Cortex of kidney (tissue), 1 donor: ENCODE measurements at places on chromosomes 2 and 18.

GRCh38 chr2:151908204-151908882 is 80.1 kb upstream of the ARL5A start:
- no peak for DNase-seq

GRCh38 chr2:29405707-29406106 is 290.5 kb downstream of the CLIP4 start:
- DNase-seq: no peak

DNA sequence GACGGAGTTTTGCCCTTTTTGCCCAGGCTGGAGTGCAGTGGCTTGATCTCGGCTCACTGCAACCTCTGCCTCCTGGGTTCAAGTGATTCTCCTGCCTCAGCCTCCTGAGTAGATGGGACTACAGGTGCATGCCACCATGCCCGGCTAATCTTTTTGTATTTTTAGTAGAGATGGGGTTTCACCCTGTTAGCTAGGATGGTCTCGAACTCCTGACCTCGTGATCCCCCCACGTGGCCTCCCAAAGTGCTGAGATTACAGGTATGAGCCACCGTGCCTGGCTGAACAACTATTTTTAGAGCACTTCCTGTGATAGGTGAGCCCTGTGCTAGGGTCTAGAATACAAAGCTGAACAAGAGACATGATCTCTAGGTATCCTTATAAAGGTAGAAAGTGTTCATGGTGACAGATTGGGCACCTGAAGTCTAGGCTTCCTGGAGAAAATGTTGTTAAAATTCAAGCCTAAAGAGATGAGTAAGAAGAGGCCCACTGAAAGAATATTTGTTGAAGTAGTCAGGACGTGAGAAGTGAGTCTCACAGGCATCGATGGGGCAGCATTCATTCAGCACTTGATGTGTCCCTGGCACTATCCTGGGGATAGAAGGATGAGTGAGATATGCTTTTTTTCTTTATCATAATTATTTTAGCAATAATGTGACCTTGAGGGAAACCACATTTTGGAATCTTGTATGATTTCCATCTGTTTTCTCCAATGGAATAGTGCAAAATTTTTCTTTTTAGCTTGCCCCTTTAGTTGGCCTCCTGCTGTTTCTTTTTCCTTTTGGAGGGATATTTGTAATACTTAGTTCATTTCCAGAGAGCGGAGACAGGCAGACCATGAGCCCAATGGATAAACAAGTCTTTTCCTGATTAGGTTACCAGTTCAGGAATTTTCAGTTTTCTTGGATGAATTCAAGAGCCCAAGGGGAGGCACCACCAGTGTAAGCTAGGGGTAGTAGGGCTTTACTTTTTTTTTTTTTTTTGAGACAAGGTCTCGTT is 5.1 kb downstream of the ZNF236 start:
- DNase-seq: no peak

DNA sequence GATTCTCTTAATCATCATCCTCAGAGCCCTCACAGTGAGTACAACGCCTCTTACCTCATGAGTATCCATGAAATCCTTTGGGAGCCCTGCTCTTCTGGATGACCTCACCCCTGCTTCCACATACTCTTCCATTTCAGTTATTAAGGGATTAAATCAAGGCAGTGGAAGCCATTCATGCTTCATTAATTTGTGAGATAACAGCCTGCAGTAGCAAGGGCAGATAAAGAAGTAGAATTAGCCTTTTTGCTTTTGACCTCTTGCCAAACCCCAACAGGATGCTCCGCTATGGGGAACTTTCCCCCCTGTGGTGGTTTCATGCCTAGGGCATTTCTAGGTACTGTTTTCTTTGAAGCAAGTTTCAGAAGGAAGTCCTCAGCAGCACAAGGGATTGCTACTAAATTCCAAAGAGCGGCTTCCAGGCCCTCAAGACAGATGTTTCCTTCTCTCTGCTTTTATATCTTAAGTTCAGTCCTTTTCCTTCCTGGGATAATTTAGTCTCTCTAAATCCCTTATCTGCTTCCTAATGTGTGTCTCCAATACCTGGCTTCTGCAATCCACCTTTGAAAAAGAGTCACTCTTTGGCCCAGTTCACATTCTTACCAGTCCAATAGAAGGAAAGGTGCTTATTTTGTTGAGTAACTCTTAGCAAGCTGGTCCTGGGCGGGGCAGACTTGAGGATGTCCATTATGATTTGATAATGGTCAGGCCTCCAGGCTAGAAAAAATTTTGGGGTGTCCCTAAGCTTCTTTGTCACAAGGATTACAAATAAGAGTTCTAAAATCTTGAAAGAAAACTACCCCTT is 76.9 kb downstream of the MYO1B start:
- DNase-seq: no peak

DNA sequence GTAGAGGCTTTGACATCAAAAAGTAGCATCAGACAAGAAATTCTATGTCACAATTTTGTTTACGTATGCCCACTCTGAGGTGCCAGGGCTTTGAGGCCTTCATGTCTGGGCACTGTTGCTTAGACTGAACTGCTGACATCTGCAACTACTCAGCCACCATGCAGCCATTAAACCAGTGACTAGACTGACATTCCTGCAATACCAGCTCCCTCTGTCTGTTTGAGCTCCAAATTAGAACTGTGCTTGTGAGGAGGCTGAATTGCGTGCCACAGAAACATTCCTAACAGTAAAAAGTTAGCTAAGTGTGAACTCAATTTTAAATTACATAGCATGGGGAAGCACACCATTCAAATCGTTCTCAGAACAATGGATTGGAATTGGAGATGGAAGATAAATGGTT is 163.2 kb downstream of the INSIG2 start:
- no peak for DNase-seq

GRCh38 chr18:47251289-47252120 is at the start of gene SKOR2:
Gene SKOR2, minus strand, starts transcription at chr18:47251660. Its CDS starts 2,477 bp downstream, at chr18:47249183.
- DNase-seq: no peak

GRCh38 chr18:45871431-45872084 is 46.1 kb downstream of the SIGLEC15 start:
- DNase-seq: no peak

DNA sequence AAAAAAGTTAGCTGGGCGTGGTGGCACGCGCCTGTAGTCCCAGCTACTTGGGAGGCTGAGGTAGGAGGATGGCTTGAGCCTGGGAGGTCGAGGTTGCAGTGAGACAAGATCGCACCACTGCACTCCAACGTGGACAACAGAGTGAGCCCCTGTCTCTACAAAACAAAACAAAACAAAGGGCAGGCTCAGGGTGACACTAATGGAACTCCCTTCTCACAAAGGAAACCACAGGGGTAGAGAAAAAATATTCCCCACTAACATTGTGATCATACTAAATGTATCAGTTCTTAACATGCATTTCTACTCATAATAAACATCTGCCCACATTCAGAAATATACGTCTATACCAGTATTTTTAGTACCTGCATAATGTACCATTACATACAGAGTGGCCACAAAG is 21.1 kb downstream of the STAM2 start:
- DNase-seq: no peak

DNA sequence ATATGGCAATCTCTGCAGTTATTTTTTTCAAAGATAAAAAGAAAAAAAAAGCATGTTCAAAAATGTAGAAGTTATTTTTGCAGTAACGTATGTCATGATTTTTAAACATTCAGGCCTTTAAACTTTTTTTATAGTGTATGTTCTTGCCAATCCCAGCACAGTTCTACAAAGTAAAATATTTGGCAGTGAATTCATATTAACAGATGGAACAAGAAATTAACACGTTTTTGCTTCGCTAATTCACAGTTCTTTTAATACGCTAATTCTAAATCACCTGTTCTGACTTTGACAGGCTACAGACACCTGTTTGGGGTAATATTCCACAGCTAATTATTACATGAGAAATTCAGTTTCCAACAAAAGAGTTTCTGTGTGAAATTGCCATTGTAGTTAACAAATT is 183.2 kb downstream of the ARHGAP15 start:
- no peak for DNase-seq

GRCh38 chr2:86446060-86446459 is 4.9 kb downstream of the KDM3A start:
- no peak for DNase-seq

DNA sequence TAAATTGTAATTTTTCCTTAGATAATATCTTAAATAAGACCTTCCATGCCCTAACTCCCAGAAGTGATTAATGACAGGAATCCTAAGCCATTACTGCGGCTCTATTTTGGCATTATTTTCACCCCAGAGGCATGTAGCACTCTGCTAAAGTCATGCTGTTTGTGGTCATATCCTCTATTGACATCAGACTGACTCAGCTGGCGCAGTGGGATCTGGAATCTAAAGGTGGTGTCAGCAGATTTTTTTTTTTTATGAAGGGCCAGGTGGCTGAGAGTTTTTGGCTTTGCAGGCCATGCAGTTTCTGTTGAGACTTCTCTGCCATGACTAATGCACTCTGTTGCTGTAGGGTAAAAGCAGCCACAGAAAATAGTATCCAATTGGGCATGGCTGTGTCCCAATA is 64.1 kb upstream of the ACVR1C start:
- DNase-seq: no peak

- no peak for DNase-seq
These were observed 79.9 kb downstream of the ALK start for GRCh38 chr2:29841386-29842004.

- no peak for DNase-seq
These were observed 169.5 kb upstream of the AGAP1 start for GRCh38 chr2:235324324-235324723.

GRCh38 chr2:212958757-212959295 is 192.6 kb downstream of the IKZF2 start:
- DNase-seq: no peak

GRCh38 chr18:76801567-76802505 is 20.5 kb upstream of the ZNF236 start:
- DNase-seq: no peak

DNA sequence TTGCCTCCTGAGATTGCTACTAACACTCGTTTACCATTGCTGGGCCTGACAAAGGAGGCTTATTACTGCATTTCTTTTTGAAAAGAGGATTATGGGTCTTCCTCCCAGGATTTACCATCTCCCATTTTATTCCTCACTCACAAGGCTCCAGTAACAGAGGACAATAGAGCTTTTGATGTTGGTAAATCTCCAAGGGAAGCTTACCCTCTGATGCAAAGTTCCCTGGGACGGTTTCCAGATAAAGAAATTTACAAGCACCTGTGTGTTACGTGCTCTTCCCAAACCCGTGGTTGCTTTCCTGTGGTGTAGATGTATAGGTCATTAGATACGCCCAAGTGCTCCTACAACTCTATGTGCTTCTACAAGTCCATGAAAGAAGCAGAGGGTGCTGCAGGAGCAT is 17.1 kb downstream of the VSNL1 start:
- no peak for DNase-seq

- DNase-seq: no peak
These were observed 106.3 kb downstream of the TRIM43 start for GRCh38 chr2:95698146-95698545.

DNA sequence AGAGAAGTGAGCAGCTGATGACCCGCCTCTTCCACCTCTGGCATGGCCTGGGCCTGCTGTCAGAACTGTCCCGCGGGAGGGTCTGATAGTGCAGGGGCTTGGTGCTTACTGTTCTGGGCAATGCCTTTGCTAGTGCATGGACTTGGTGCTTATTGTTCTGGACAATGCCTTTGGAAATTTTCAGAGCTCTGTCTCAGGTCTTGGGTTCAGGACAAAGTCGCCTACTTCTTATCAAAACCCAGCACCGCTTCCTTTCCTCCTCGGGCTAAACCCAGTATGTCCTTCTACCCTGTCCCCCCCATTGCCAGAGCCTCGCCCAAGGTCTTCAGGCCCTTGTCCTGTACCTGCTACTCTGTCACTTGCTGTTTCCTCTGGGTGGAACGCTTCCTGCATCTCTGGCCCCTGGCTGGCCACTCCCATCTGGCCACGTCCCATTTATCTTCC is 149.6 kb downstream of the ACKR3 start:
- no peak for DNase-seq

- no peak for DNase-seq
These were observed 142.0 kb upstream of the GAREM1 start for GRCh38 chr18:32612651-32613050.

- no peak for DNase-seq
These were observed 75.8 kb downstream of the CCDC148 start for GRCh38 chr2:158380746-158381145.

DNA sequence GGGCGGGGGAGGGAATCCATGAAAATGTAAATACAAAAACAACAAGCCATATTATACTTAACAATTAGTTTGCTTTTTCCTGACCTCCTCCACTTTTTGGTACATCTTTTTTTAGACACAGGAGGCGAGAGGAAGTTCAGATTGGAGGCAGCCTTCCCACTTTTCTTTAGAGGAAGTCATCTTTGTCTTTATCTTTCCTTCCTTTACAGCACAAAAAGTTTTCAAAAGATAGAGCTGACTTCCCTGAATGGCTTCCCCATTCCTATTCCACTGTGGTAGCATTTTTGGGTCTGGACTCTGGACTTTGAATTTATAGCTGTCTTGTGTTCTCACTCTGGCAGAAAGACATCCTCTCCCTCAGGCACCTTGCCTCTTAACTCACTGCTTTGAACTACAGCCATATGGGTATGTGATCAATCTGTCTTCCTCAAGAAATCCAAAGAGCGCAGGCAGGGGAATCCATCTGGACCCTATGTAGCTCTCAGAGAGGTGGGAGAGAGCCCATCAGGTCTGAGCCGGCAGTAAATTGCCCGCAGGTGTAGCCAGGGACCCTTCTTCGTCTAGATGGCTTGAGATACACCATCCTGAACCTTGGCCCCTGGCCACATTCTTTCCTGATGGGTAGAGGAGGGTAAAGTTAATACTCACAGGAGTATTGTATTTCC is 101.9 kb downstream of the AQP4 start:
- DNase-seq: no peak

DNA sequence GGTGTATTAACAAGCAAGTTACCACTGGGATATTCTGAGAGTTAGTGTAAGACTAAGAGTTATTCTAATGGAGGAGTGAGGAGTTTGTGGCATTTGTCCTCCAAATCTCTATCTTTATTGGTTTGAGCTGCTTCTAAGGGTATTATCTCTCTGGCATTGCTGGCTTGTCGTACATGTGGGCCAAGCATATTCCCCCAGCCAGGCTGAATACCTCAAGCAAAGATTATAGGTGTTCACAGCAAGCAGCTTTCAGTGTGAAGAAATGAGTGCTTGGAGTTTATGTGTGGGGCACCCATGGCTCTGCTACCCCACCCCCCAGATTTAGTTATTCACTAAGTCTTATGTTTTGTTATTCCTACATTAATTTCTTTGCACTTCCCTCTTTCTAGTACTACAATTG is 193.6 kb upstream of the FANCL start:
- no peak for DNase-seq

- no peak for DNase-seq
These were observed 141.1 kb downstream of the SP100 start for GRCh38 chr2:230557065-230557464.

GRCh38 chr2:3613524-3613905 is 18.6 kb downstream of the COLEC11 start:
- no peak for DNase-seq

DNA sequence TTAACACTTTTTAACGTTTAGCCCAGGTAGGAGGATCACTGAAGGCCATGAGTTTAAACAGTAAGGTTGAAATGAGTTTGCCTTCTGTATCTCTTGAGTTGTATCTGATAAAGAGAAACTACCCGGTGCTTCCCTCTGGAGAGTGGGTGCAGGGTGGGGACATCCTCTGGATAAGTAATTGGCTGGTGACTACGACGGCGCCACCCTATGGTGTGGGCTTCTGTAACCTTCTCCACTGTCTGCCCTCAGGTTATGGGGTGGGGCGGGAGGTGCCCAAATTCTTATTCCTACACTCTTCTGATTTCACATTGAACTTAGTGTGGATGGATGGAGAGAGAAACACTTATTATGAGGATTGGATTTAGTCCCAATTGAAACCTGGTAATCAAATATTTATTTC is 68.8 kb downstream of the LDLRAD4 start:
- no peak for DNase-seq
